ENCODE measurements at places on chromosomes 13 and 19. TPM values are rescaled to one million over a fixed set of nuclear protein-coding genes. Genes with fewer than 3 reads are reported as not detected.
A peak's percentile ranks its signal among the peaks of the same experiment; 100 is the strongest.

DNA sequence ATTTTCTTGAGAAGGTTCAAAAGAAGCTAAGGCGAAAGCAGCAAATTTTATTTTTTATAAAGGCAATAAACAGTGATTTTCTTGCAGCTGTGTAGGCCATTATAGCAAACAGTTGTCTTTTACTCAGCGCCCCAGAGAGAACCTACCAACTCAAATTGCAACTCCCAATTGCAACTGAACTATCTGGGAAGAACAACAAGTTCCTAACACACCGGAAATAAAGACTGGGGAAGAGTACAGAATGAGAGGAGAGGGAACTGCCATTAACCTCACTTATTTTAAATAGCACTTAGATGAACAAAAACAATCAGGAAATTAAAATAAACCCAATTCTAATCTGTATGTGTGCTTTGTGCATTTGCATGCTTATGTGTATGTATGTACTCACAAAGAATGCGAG lies 171.1 kb downstream of the KCTD12 start:
- H3K4me1 ChIP-seq = peaks cover 15% of the 10 kb centered on the region
- no peak overlapping the region for H3K4me3 ChIP-seq
- no peaks in the 10 kb centered on the region for H3K36me3 ChIP-seq
- H3K27ac ChIP-seq = no peak overlapping the region
- H3K27me3 ChIP-seq = no peaks in the 10 kb centered on the region

GRCh38 chr13:104327211-104327610 lies 1261.0 kb upstream of the SLC10A2 start:
- no peaks in the 10 kb centered on the region for H3K27me3 ChIP-seq
- H3K4me3 ChIP-seq = no peak overlapping the region
- no peak for DNase-seq
- no peaks in the 10 kb centered on the region for H3K36me3 ChIP-seq
- no peaks in the 10 kb centered on the region for H3K4me1 ChIP-seq

- H3K27ac ChIP-seq = no peak overlapping the region
- peaks cover 10% of the 10 kb centered on the region for H3K4me1 ChIP-seq
- no peak for DNase-seq
- H3K27me3 ChIP-seq = no peaks in the 10 kb centered on the region
These were observed 16.5 kb upstream of the CACTIN start for GRCh38 chr19:3642987-3643673.

DNA sequence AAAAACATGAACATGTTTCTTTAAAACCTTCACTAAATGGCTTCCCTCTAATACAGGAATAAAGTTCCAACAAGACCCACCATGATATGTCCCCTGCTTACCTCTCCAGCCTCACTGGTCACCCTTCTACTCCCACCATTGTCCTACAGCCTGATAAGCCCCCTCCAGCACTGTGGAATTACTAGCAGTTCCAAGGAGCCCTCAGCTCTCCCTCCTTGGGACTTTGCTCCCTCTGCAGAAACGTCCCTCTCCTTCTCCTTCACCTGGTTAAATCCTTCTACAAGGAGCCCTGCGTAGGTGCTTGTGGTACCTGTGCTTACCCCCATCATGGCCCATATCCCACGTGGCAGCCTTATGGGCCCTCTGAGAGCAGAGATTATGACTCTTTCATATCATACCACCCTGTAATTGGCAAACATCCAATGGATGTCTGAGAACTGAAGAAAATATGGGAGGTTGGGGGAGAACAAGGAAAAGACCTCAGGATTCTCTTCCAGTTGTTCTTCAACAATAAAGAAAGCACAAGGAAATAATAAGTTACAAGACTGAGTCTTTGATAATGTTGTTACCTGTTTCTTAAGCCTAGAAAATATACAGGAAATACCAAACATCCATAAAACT lies 26.1 kb upstream of the DOCK9 start:
- H3K4me3 ChIP-seq = no peak overlapping the region
- peaks cover 30% of the 10 kb centered on the region for H3K4me1 ChIP-seq
- peak overlapping the region; percentile 8 for H3K27ac ChIP-seq
- DNase-seq = no peak

- no peaks in the 10 kb centered on the region for H3K36me3 ChIP-seq
- peaks cover 20% of the 10 kb centered on the region for H3K27me3 ChIP-seq
- no peak overlapping the region for H3K4me3 ChIP-seq
- no peaks in the 10 kb centered on the region for H3K4me1 ChIP-seq
- DNase-seq = no peak
- H3K27ac ChIP-seq = no peak overlapping the region
These were observed 1.1 kb upstream of the SH2D3A start for GRCh38 chr19:6768236-6768785.

GRCh38 chr13:41059456-41060081 lies 1.7 kb upstream of the WBP4 start:
- peak overlapping the region; percentile 98 for H3K27ac ChIP-seq
- H3K27me3 ChIP-seq = no peaks in the 10 kb centered on the region
- no peaks in the 10 kb centered on the region for H3K4me1 ChIP-seq
- no peaks in the 10 kb centered on the region for H3K36me3 ChIP-seq
- DNase-seq = no peak
- peak overlapping the region; percentile 66 for H3K4me3 ChIP-seq

DNA sequence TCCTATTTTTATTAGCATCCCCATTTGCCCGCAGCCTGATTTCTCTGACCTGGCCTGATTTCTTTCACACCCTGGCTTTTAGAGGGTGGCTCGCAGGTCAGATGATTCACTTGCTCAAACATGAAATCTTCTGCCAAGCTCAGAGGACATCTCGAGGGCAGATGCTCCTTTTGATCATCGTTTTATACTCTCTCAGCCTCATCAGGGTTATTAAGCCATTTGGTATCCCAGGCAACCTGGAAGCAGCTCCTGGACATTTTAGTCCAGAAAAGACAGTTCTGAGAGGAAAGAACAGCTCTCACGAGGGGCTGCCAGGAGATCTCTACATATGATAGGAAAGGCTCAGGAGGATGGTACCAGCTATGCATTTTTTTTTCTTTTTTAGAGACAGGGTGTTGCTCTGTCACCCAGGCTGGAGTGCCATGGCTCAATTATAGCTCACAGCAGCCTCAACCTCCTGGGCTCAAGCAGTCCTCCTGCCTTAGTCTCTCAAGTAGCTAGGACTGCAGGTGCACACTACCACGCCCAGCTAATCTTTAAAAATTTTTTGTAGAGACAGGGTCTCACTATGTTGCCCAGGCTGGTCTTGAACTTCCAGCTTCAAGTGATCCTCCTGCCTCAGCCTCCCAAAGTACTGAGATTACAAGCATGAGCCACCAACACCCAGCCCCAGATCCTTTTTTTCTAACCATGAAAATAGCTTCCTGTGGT lies 165.4 kb downstream of the KATNAL1 start:
- H3K27ac ChIP-seq = no peak overlapping the region
- H3K27me3 ChIP-seq = no peaks in the 10 kb centered on the region
- H3K4me3 ChIP-seq = no peak overlapping the region
- H3K4me1 ChIP-seq = peaks cover 12% of the 10 kb centered on the region

DNA sequence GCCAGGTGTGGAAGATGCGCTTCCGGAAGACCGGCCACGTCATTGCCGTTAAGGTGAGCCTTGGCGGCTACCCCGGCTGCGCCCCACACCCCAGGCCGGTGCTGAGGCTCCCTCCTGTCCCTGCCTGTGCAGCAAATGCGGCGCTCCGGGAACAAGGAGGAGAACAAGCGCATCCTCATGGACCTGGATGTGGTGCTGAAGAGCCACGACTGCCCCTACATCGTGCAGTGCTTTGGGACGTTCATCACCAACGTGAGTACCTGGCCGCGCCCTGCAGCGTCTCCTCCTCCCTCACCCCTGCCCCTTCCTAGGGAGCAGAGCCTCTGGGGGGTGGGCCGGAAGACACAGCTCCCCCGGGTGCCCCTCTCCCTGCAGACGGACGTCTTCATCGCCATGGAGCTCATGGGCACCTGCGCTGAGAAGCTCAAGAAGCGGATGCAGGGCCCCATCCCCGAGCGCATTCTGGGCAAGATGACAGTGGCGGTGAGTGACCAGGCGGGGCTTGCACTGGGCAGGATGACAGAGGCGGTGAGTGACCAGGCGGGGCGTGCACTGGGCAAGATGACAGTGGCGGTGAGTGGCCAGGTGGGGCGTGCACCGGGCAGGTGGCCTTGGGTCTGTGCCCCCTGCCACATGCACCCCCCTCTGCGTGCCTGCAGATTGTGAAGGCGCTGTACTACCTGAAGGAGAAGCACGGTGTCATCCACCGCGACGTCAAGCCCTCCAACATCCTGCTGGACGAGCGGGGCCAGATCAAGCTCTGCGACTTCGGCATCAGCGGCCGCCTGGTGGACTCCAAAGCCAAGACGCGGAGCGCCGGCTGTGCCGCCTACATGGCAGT lies 4.1 kb upstream of the TGFBR3L start:
- H3K4me3 ChIP-seq = no peak overlapping the region
- no peak overlapping the region for H3K27ac ChIP-seq
- peaks cover 50% of the 10 kb centered on the region for H3K36me3 ChIP-seq
- no peak for DNase-seq
- peaks cover 31% of the 10 kb centered on the region for H3K4me1 ChIP-seq
- no peaks in the 10 kb centered on the region for H3K27me3 ChIP-seq

- no peaks in the 10 kb centered on the region for H3K27me3 ChIP-seq
- DNase-seq = no peak
- no peak overlapping the region for H3K27ac ChIP-seq
- H3K4me3 ChIP-seq = no peak overlapping the region
- no peaks in the 10 kb centered on the region for H3K36me3 ChIP-seq
These were observed 134.5 kb upstream of the TMTC4 start for GRCh38 chr13:100809129-100809390.

DNA sequence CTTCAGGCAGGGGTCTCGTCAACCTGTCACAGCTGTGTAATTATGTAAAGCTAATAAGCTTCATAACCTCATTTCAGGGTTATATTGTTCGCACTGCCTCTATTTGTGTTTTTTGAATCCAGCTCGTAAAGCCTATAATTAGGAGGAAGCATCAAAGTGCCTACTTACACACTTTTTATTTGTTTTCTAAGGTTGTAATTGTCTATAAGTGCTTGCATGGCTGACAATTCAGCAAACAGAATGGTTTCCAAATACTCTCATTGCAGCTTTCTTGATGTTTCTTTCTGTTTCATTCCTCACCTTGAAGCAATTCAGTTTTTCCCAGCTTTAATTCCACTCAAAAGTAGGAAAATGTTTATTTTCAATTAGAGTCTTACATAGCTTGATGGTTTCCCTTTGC lies 336.3 kb downstream of the HS6ST3 start:
- DNase-seq = no peak
- H3K27ac ChIP-seq = no peak overlapping the region
- H3K27me3 ChIP-seq = no peaks in the 10 kb centered on the region
- H3K36me3 ChIP-seq = no peaks in the 10 kb centered on the region

- DNase-seq = no peak
- no peaks in the 10 kb centered on the region for H3K36me3 ChIP-seq
- H3K27ac ChIP-seq = no peak overlapping the region
These were observed 10.1 kb downstream of the RHPN2 start for GRCh38 chr19:33054623-33055022.

DNA sequence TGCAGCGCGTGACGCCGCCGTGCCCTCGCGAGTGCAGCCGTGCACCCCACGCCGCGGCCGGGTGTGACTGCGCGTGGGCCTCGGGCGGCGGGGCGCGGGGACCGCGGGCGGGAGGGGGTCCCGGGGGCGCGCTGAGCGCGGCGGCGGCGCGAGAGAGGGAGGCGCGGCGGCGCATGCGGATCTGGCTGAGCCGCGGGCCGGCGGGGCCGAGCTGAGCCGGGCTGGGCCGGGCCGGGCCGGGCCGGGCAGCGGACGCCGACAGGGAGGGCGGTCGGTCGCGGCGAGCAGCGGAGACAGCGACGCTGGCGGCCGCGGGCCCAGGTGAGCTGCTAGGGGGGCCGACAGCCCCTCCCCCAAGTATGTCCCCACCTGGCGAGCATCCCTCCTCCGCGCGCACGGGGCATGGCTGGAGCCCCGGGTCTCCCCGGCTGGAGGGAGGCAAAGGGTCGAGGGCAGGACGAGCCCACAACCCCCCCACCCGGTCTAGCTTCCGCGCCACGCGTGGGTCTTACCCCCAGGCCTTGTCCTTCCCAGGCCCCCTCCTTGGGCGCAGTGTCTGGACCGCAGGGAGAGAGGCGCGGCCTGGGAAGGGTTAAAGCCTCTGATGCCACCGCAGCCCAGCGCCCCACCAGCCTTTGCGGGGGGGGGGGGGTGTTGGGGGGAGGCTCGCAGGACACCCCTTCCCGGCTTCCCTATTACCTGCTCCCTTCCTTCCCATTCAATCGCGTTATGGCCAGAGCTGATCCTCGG lies at the start of gene SPTBN4:
TSS of gene SPTBN4 (plus strand) at position 17 of the 750 bp plus-strand sequence. CDS start 5,621 bp downstream, outside the sequence.
- no peak for DNase-seq
- H3K4me1 ChIP-seq = no peaks in the 10 kb centered on the region
- H3K27ac ChIP-seq = peak within 1 kb of the TSS; percentile 98
- peak within 1 kb of the TSS; percentile 46 for H3K4me3 ChIP-seq
- no peaks in the 10 kb centered on the region for H3K36me3 ChIP-seq
- no peaks in the 10 kb centered on the region for H3K27me3 ChIP-seq

DNA sequence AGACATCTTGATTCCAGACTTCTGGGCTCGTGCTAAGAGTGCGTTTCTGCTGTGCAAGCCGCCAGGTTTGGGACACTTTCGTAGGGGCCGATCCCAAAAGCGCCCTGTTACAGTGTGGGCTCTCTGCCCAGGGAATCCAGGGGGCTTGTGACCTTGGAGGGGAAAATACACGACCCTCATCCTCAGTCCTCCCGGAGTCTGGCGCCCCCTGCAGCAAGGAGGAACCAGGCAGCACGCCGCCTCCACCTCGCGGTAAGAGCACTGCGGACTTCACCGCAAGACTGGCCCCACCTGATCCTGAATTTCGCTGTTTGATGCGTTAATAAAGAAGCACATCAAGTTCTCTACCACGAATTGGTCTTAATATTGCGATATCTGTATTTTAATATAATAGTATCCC lies 5.2 kb downstream of the POLRMT start:
- no peaks in the 10 kb centered on the region for H3K27me3 ChIP-seq
- no peak overlapping the region for H3K4me3 ChIP-seq
- H3K27ac ChIP-seq = no peak overlapping the region
- H3K36me3 ChIP-seq = peaks cover 29% of the 10 kb centered on the region
- DNase-seq = no peak

- DNase-seq = no peak
- H3K4me1 ChIP-seq = peaks cover 37% of the 10 kb centered on the region
- H3K36me3 ChIP-seq = no peaks in the 10 kb centered on the region
- H3K4me3 ChIP-seq = no peak overlapping the region
- peak overlapping the region; percentile 83 for H3K27ac ChIP-seq
These were observed 32.8 kb downstream of the ELF1 start for GRCh38 chr13:40986101-40986856.

CDC42EP5 gene
- total RNA-seq = 15.2 TPM

C19orf18 gene
- 1.7 TPM for total RNA-seq

GGN gene
- 0.37 TPM for total RNA-seq

MBD3L3 gene
- not detected for total RNA-seq

KIR3DL2 gene
- not detected for total RNA-seq

GRK1 gene
- total RNA-seq = not detected

ZNF665 gene
- total RNA-seq = 1.1 TPM

SBSN gene
- not detected for total RNA-seq
